ENCODE measurements at places on chromosomes 5 and 9.

DNA sequence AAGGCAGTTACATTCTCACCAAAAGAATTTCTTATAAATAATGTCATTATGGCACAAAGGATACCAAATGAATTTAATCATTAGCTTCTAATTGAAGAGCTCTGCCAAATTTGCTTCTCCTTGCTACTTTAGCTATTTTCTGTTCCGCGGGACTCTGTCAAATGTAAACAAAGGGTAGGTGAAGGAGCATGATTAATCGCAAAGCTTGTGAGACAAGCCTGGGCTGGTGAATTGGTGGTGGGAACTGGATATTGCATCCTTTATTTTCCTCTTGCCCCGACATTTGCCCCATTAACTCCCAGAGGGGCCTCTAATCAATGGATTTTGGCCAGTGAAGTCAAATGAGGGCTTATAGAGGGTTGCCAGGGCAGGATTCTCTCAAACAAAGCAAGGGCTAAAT, 234.2 kb upstream of the RFX3 start:
- no peak for DNase-seq

DNA sequence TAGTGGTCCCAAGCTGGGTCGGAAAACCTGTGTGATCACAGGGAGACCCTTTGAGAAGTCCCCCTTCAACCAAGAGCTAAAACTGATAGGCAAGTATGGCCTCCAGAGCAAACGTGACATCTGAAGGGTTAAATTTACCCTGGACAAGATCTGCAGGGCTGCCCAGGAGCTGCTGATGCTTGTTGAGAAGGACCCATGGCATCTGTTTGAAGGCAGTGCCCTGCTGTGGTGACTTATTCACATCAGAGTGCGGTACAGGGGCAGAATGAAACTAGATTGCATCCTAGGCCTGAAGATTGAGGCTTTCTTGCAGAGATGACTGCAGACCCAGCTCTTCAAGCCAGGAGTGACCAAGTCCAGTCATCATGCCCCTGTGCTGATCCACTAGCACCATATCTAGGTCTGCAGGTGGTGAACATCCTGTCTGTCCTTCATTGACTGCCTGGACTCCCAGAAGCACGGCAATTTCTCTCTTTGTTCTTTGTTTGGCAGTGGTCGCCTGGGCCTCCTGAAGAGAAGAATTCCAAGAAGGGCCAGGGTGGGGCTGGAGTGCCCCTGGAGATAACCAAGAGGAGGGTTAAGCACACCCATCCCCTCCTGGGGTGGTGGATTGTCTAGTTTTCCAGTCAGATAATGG, 25.7 kb upstream of the CHD1 start:
- DNase-seq, result no peak

GRCh38 chr9:135525241-135526088, 4.2 kb downstream of the LCN1 start:
- no peak for DNase-seq

DNA sequence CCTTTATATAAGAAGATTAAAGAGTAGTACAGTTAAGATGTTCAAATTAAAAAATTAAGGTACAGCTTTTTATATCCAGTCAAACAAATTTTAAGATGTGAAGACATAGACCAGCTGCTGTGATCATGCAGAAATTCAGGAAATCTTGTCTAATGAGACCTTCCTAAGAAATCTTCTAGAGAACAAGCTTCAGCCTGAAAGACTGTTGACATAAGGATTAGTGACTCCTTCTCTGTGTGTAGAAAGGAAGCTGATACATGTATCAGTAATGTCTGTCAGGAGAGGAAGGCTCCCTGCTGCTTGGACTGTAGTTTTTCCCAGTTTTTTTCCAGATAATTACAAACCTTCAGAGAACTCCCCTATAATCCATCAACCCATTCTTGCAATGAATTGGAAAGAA, 75.8 kb upstream of the PCSK5 start:
- no peak for DNase-seq

GRCh38 chr9:135814421-135815095, 92.8 kb downstream of the CAMSAP1 start:
- no peak for DNase-seq

GRCh38 chr5:126280846-126281245, 142.4 kb upstream of the GRAMD2B start:
- no peak for DNase-seq

DNA sequence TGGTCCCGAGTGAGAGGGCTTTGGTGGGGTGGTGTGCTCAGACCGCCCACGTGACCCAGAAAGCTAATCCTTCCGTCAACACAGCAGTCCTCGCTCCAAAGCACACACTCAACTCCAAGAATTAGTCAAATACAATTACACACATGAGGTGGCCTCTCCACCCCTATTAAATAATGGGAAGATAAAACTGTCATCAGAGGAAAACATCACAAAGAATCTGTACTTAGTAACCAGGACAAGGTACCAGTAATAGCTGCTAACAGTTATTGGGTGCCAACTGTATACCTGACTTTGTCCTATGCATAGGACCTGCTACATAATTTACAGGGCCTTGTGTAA, 222.8 kb downstream of the HSPA4 start:
- no peak for DNase-seq

GRCh38 chr5:158388021-158388420, 529.1 kb upstream of the CLINT1 start:
- peak; percentile 31 for DNase-seq

DNA sequence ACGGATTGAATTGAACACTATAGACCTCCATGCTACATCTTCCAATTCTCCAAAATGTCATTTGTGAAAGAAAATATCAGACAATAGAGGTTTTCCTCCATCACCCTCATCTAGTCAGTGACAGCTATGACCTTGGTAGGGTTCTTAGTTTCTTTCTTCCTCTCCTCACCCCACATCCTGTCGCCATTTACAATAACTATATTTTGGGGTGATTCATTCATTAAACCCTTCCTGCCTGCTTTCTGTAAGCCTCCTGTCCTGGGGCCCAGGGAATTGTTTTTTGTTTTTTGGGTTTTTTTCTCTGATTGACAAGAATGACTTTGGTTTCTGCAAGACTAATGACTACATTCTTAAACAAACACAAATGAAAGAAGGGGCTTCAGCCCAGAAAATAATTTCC, 82.6 kb downstream of the PRELID2 start:
- DNase-seq, result no peak

DNA sequence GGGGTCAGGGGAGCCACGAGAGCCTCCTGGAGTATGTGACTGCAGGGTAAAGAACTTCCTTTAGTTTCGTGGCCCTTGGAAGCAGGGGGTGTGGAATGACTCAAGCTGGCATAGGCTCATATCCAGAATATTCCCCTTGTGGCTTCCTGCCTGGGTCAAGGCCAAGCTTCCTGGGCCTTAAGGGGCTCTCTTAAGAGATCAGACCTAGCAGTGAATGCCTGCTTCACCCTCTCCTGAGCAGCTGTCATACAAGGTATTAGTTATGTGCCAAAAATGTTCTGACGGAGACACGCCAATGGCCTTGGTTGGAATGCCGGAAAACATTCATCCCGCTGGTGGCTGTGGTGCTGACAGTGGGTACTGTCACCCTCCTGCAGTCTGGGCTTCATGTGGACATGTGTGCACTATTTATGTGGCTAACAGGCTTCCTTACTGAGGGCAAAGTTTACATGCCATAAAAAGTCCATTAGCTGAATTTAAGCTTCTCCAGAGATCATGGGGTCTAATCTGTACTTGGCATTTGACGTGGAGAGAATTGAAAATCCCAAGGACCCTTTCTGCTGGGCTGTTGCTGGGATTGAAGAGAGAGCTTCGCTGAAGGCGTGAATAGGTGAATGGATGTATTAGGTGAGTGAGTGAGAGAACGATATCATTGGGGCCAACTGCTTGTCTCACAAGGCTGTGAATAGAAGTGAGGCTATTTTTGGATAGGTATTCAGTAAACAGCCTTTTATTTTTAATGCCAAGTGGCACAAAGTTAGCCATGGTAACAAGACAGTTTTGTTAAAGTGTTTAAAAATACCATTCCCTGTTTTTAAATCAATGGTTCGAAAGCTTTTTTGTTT, 156.8 kb downstream of the MACROH2A1 start:
- no peak for DNase-seq

DNA sequence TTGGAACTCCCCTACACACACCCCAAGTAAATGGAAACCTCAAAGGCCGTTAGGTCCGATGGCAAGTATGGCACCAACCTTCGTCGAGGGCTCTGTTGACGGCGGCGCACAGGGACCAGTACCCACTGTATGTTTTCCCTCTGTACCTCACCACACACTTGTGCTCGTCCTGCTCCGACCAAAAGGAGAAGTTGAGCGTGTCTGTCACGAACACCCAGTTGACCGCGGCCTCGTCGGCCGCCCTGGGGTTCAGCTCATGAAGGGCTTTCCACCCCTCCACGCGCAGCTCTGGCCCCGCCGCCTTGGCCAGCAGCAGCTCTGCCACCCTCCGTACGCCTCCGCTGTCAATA, 24.0 kb downstream of the HNRNPK start:
- no peak for DNase-seq

- DNase-seq, result no peak
Measured at GRCh38 chr9:106625259-106625789, 237.6 kb upstream of the ZNF462 start.

GRCh38 chr9:32965999-32966722, 35.3 kb downstream of the APTX start:
- no peak for DNase-seq

DNA sequence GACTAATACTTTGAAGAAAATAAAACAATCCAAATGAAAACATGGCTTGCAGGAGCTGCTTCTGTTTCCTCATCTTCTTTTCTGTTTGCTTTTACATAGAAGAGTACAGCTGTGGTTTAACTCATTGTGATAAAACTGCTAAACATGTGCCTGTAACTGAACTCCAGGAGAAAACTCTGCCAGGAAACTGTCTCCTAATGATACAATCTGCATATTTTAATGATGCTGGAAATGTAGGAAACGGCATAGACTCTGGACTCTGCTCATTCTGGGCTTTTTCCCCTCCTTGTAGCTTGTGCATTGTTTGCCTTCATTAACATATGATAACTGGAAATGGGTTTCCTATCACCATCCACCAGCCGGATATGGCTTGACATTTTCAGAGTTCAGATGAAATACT, 813.3 kb upstream of the WWC1 start:
- DNase-seq, result no peak

DNA sequence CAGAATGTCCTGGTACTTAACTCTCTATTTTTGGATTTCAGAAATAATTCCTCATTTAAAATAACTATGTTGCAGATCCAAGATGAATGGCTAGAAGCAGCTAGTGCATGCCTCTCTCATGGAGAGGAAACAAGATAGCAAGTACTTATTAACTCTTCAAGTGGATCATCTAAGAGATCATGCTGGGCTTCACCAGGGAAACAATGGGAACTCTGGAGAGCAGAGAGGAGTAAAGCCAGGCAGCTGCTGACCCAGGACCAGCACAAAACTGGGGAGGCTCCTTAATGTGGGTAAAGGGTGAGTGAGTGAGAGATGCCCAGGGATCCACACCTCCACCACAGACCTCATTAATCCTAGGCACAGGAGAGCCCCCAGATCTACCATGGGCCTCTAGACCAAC, 897.8 kb upstream of the ACO1 start:
- no peak for DNase-seq
